ENCODE measurements at places on chromosomes 2 and 18. TPM values are rescaled to one million over a fixed set of nuclear protein-coding genes. Genes with fewer than 3 reads are reported as not detected.
A peak's percentile ranks its signal among the peaks of the same experiment; 100 is the strongest.

GRCh38 chr2:129297430-129297829 is 682.0 kb upstream of the RAB6C start:
- DNase-seq = no peak

DNA sequence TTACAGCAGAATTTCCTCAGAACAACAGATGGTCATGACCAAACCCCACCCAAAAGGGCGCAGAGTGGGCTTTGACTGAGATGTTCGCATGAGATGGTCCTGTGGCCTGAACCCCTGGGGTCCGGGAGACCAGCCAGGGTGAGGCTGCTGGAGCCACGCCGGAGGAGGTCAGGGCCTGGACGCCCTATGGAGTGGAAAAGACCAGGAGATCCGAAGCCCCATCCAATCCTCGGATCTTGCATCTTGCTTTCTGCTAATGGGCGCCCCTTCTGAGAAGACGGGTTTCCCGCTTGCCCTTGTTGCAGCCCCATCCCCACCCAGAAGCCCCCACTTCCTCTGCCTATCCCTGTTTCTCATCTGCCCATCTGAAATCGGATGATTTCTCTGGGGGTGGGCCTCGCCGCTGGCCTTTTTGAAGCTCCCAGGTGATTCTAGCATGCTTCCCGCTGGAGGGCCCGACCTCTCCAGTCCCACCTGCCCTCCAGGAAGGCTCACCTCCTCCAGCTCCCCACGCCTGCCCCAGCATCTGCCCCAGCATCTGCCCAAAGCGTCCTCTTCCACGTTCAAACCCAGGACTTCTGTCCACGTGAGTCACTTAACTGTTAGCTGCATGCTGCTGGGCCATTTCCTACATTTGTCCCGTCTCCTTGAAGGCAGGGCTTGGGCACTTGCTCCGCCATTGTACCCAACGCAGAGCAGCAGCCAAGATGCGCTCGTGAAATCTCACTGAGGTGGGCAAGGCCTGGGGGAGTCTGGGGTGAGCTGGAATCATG is 4.3 kb upstream of the CNDP1 start:
- no peak for DNase-seq

DNA sequence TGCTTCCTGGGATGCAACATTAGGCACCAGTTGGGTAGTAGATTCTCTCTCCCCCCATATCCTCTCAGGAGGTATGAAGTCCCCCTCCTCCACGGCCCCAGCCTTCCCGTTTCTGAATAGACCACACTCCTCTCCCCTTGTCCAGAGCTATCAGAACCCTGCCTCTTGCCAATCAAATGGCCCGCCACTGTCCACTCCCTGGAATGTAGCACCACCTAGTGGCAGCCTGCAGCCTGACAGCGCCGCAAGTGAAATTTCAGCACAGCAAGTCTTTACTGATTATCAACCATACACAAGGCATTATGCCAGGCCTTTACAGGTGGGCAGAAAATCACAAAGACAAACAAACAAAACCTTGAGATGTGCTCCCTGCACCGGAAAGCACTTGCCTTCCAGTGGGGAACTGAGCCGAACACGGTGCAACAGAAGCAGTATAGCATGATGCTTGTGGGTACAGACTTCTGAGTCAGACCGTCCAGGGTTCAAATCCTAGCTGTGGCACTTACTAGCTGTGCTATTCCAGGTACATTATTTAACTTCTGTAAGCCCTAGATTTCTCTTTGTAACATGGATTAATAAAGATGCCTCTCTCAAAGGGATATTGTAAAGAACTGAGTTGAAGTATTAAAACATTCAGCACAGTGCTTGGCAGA is 174.0 kb downstream of the SMAD2 start:
- DNase-seq = peak; percentile 44

DNA sequence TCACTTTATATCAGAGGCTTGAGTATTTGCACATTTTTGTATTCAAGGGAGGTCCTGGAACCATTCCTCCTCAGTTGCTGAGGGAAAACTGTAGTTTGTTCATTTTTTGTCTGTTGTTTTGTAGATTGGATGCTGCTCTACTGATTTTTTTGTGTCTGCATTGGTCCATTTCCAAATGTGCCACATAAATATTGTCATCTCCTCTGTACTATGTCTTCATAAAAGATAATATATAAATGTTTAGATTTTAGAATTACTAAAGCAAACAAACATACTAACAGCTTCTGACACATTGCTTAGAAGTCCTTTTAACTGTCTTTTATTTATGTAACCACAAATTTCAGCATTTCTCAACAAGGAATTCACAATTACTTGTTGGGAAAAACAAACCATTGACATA is 356.8 kb downstream of the PLCL1 start:
- DNase-seq = no peak

DNA sequence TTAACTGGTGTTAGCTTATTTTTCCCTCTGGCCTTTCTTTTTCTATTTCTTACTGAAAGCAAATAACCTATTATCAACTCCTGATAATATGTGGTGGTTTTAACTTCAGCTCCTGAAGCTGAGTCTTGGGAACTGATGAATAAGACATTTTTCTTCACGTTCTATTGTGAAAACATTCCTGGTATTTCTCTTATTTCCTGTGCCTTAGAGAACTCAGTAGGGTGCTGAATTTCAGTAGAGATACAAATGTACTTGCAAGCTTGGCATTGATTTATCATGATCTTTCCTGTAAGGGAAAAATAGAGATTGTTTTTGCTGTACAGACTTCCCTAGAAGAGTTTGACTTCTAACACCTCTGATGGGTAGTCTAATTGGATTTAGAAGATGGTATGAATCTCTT is 52.8 kb upstream of the DCC start:
- no peak for DNase-seq

- peak; percentile 70 for DNase-seq
Observed at GRCh38 chr18:45775241-45775676, 50.2 kb upstream of the SIGLEC15 start.

DNA sequence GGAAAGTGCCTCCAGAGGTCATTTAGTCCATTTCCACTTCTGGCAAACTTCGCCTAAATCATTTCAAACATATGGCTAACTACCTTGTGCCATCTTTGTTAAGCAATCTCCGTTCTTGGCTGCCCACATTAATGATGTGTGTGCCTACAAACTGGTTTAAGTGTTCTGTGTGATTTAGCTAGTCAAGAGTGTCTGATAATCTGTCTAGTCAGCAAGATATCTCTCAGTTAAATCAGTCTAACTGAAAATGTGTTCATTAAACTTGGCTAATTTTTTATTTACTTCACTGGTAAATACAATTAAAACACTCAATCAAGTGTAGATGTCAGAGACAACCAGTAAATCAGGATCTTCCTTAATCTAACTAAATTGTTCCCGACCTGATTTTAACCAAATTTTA is 352.4 kb downstream of the ERBB4 start:
- no peak for DNase-seq

- DNase-seq = no peak
Observed at GRCh38 chr2:46855805-46856204, 59.8 kb downstream of the MCFD2 start.

DNA sequence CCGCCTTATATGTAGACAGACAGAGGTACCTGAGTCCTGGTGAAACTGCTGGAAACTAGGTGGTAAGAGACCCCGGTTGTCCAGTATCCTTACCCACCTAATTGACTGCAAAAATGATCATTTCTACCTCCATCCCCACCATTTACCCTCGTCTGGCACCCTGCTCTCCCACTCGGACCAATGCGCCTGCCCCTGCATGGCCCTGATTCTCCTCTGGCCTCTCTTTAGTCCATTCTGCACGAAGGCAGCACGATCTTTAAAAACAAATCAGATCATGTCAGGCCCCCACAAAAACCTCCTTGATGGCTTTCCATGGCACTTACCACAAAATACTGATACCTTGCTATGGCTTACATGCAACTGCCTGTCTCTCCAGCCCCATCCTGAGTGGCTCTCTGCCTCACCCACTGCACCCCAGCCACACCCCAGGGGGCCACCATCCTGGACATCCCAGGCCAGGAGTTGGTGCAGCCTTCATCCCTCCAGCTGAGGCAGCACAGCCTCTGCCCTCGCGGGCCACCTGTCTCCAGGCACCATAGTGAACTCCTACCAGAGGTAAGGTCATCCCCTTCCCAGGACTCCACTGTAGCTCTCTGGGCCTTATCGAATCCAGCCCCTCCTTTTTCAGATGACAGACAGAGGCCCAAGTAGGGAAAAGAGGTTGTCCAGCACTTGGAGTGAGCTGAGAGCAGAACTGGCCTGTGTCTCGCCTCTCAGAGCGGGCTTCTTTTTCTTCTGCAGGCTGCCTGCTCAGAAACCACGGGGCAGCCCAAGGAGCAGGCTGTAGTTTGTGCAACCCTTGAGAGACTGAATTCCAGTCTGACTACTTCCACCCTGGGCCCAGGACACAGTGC is 12.3 kb upstream of the CIB4 start:
- DNase-seq = no peak

- DNase-seq = peak; percentile 33
Observed at GRCh38 chr2:122191331-122191730, 435.9 kb downstream of the TSN start.

DNA sequence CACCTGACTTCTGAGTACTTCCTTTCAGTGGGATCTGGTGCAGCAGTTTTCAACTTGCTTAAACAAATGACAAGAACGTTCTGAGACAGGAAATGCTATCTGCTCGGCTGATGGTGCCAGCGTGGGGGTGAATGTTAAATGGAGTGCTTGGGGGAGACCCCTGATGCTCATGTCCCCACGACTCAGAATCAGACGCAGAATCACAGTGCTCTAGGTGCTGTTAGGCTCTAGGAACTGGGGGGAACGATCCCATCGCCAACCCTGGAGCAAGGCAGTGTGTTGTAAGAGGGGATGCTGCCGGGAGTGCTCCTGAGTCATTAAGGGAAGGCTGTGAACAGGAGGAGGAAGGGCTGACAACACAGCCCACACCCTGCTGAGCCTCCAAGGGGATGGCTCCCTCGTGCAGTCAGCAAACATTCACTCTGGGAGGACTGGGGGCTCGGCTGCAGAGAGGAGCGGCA is 34.1 kb upstream of the KCNF1 start:
- DNase-seq = no peak

DNA sequence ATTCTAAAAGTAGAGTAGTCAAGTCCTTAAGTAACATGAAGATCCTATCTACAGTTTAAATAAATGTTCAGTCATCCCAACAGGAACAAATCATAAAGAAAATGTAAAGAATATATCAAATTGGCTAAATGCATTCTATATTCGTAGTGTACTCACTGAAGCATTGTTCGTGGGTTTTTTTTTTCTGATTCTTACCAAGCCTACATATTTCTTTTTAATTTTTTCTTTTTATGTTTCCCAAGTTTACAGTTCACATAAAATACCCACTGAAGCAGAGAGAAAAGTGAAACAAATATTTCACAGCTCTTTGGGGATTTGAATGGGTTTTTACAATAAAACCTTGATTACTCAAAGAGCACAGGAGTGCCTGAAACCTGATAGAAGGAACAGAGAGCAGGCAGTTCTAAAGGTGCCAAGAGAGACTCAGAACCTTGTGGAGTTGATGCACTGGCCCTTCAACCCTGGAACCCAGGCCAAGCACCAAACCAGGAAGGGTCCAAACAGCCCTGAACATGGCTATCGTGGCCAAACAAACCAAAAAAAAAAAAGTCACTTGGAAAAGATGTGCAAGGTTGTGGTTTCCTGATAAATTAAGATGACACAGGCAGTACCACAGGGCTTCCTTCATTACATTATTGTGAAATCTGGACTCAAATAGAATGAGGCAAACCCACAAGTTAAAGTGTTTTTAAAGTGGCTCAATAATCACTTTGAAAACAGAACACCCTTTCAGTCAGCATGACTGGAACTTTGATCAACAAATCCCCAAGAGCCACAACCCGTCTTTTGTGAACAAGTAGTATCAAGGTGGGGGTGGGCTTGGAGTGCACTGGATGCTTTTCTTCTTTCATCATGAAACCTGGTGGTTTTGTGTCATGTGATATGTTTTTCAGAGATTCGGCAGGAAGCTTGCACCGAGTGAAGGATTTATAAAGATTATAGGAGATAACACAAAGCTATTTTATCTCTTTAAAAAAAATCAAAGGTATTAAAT is 245.0 kb upstream of the FN1 start:
- peak; percentile 90 for DNase-seq

- DNase-seq = peak; percentile 77
Observed at GRCh38 chr2:120875431-120875830, 139.8 kb downstream of the GLI2 start.

DNA sequence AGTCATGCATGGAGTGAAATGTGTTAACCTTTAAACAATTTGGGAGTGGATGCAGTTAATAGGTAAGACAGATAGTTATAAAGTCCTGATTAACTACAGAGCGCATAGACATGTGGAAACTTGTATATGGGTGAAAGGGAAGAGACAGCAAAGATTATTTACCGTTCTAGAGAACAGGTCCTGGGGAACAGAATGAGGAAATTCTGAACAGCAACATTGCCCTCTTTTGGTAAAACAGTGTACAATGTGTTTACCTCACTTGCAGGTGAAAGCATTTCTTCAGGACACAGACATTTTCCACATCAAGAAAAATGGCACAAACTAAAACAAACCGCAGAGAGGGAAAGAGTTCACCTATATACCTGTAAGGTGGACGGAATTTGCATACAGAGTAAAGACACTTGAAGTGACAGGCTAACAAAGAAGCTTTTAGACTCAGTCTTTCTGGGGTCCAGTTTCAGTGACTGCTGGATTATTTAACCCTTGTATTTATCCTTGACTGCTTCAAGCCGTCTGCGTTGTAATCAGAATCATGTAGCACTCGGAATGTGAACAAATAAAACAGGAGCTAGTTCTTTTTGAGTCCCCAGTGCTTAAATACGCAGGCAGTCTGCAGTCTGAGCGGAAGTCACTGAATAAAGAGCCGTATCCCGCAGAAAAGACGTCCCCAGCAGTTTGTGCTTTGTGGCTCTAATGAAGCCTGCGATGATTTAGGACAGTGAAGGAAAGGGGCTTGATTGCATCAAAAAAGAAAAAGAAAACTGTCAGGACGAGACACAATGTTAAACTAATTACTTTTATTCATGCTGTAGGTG is 364.8 kb upstream of the GALNT5 start:
- peak; percentile 24 for DNase-seq

The TSGA10 gene
- 1.9 TPM for total RNA-seq

The RMND5A gene
- total RNA-seq = 15.5 TPM

The ITGA4 gene
- total RNA-seq = 145 TPM

The C2orf78 gene
- total RNA-seq = not detected

The ATOH8 gene
- total RNA-seq = 9.1 TPM
